ENCODE measurements at places on chromosomes 7 and 10.

GRCh38 chr7:82633592-82633991 lies 190.0 kb upstream of the CACNA2D1 start:
- DNase-seq, result no peak

DNA sequence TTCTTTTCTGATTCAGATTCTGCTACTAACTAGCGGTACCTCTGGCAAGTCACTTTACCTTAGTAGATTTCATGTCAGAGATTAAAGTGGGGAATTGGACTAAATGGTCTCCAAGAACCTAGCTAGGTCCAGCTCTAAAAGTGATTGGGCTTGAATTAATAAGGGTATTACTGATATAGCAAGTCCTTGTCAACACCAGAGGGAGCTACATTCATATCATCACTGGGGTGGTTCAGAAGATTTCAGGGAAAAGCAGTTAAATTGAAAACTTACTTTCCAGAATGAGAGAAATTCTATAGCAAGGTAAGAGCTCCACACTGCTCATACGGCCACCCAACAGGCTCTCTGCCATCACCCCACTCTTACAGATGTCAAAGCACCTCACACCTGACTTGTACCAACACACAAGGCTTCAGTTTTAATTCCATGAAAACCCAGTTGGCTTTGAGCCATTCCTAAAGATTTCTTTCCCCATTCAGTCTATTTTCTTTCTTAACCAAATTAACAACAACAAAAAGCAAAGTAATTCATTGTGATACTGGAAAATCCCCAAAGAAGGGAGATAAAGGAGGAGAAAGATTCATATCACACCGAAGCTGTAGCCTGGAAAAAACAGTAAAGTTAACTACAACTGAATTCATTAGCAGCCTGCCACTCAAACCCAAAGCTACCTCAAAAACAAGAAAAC lies 38.0 kb upstream of the SPOCK2 start:
- DNase-seq, result peak; percentile 60

- DNase-seq, result peak; percentile 14
Observed at GRCh38 chr10:27297844-27298521, 57.4 kb upstream of the ACBD5 start.

- DNase-seq, result peak; percentile 91
Observed at GRCh38 chr7:101308245-101309085, 13.1 kb downstream of the IFT22 start.

DNA sequence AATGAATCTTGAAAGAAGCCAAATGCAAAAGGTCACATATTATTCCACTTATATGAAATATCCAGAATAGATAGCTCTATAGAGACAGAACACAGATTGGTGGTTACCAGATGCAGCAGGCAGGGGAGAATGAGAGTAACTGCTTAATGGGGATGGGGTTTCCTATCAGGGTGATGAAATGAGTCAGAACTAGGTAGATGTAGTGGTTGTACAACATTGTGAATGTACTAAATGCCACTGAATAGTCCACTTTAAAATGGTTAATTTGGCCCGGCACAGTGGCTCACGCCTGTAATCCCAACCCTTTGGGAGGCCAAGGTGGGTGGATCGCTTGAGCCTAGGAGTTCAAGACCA lies 9.4 kb upstream of the SLC25A28 start:
- no peak for DNase-seq

DNA sequence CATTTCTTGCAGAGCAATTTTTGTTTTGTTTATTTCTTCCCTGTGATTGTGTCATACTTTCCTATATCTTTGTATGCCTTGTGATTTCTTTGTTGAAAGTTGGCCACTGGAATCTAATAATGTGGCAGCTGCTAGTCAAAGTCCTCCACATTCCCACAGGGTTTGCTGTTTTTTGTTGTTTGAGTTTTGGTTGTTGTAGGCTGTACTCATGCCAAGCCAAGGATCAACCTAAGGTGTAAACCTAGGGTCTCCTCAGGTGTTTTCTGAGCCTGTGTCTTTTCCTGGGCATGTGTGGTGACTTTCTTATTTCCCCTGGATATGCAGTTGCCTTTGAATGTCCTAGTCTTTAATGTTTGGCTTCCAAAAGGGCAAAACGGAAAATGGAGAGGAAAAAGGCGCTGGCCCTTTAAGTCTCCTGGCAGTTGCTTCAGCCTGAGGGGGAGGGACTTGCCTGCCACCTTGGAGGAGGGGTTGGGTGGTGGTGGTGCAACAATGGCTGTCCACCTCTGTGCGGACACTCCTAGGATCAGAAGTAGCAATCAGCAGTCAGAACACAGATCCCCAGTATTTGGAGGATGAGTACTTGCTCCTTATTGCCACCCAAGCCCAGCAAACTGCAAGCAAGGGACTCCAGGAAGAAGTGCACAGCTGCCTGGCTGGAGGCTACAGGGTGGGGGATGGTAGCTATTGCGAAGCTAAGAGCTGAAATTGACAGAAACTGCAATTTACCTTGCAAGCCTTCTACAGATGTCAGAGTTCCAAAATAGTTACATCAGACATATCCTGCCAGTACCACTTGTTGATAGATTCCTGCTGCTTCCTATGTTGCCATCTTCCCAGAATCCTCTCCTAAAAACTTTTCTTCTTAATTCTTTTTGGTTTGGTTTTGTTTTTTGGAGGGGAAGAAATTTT lies 5.6 kb upstream of the ZNF518A start:
- DNase-seq, result peak; percentile 95

All from NB4 (cell line).